ENCODE measurements at places on chromosomes 2 and 18. TPM values are rescaled to one million over a fixed set of nuclear protein-coding genes. Genes with fewer than 3 reads are reported as not detected.

The AQP12B gene
- not detected for total RNA-seq

The ANKRD62 gene
- total RNA-seq = not detected

The RNU2-63P gene
- 14.0 TPM for total RNA-seq

The SRBD1 gene
- 9.7 TPM for total RNA-seq

The GPR35 gene
- total RNA-seq = 1.3 TPM

GRCh38 chr2:39511605-39512433, 74.7 kb upstream of the MAP4K3 start:
- H3K36me3 ChIP-seq = no peaks in the 10 kb centered on the region
- H3K27me3 ChIP-seq = no peaks in the 10 kb centered on the region
- DNase-seq = no peak
- H3K4me3 ChIP-seq = no peak overlapping the region
- no peaks in the 10 kb centered on the region for H3K4me1 ChIP-seq

- H3K27ac ChIP-seq = no peak overlapping the region
- DNase-seq = no peak
- H3K4me1 ChIP-seq = peaks cover 5% of the 10 kb centered on the region
Measured at GRCh38 chr18:26579941-26580618, 31.7 kb upstream of the KCTD1 start.

- H3K4me1 ChIP-seq = no peaks in the 10 kb centered on the region
- no peak overlapping the region for H3K27ac ChIP-seq
- H3K27me3 ChIP-seq = no peaks in the 10 kb centered on the region
- no peak overlapping the region for H3K4me3 ChIP-seq
Measured at GRCh38 chr2:124702777-124703176, 677.7 kb downstream of the CNTNAP5 start.

DNA sequence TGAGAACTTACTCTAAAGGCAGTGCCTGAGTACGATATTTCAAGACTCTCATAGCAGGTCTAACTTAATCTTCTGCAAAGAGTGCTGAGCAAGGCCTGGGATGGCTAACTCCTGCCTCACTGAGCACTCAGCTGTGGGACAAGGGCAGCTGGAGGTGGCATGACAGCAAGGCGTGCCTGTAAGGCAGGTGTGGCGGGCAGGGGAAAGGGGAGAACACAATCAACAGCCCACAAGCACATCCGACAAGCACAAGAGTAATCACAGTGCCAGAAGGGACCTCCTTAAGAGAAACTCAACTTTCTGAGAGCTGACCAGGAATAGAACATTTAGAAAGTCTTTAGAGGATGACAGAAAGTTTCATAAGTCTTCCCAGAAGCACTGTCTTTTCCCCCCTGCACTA, 42.0 kb downstream of the GPR45 start:
- no peaks in the 10 kb centered on the region for H3K4me1 ChIP-seq
- H3K4me3 ChIP-seq = no peak overlapping the region
- H3K27me3 ChIP-seq = no peaks in the 10 kb centered on the region
- H3K36me3 ChIP-seq = no peaks in the 10 kb centered on the region
- no peak overlapping the region for H3K27ac ChIP-seq
- no peak for DNase-seq

DNA sequence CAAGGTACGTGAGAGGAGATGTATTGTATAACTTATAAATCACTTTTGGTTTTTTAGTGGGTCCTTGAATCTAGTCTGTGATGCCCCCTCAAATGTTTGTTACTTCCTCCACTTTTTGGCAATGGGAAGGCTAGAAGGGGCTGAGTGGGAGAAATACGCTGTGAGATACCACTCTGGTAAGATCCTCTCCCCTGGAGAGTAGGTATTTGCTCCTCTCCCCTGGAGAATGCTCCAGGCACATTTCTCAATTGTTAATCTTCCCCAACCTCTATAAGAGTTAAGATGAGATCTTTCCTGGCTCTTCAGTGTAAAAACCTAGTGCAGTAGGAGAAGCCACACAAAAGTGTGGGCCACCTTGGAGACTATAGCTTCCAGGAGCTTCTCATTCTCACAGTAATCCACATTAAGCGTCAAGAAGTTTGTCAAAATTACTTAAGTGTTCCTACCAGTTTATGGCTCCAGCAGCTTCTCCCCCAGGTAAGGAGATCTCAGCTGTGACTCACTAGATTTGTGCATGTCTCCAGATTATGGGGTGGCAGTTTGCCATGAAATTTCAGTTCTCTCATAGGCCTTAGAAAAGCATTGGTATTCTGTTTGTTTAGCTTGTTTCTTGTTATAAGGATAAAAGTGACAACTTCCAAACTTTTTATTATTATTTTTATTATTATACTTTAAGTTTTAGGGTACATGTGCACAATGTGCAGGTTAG, 182.6 kb downstream of the FSIP2 start:
- no peaks in the 10 kb centered on the region for H3K36me3 ChIP-seq
- H3K27me3 ChIP-seq = no peaks in the 10 kb centered on the region
- no peaks in the 10 kb centered on the region for H3K4me1 ChIP-seq
- no peak overlapping the region for H3K4me3 ChIP-seq

GRCh38 chr2:127510073-127510472, 16.2 kb downstream of the IWS1 start:
- peaks cover 17% of the 10 kb centered on the region for H3K36me3 ChIP-seq
- no peak overlapping the region for H3K27ac ChIP-seq
- peaks cover 47% of the 10 kb centered on the region for H3K4me1 ChIP-seq
- no peak overlapping the region for H3K4me3 ChIP-seq
- H3K27me3 ChIP-seq = no peaks in the 10 kb centered on the region
- DNase-seq = no peak

- H3K27ac ChIP-seq = no peak overlapping the region
- no peaks in the 10 kb centered on the region for H3K4me1 ChIP-seq
- no peaks in the 10 kb centered on the region for H3K27me3 ChIP-seq
- no peaks in the 10 kb centered on the region for H3K36me3 ChIP-seq
- H3K4me3 ChIP-seq = no peak overlapping the region
Measured at GRCh38 chr2:44736270-44736942, 205.1 kb upstream of the SIX3 start.

- no peak overlapping the region for H3K27ac ChIP-seq
- no peak for DNase-seq
- peaks cover 3% of the 10 kb centered on the region for H3K4me1 ChIP-seq
- no peaks in the 10 kb centered on the region for H3K36me3 ChIP-seq
- peaks cover 17% of the 10 kb centered on the region for H3K27me3 ChIP-seq
Measured at GRCh38 chr18:27184115-27185024, 738 bp downstream of the CHST9 start.

DNA sequence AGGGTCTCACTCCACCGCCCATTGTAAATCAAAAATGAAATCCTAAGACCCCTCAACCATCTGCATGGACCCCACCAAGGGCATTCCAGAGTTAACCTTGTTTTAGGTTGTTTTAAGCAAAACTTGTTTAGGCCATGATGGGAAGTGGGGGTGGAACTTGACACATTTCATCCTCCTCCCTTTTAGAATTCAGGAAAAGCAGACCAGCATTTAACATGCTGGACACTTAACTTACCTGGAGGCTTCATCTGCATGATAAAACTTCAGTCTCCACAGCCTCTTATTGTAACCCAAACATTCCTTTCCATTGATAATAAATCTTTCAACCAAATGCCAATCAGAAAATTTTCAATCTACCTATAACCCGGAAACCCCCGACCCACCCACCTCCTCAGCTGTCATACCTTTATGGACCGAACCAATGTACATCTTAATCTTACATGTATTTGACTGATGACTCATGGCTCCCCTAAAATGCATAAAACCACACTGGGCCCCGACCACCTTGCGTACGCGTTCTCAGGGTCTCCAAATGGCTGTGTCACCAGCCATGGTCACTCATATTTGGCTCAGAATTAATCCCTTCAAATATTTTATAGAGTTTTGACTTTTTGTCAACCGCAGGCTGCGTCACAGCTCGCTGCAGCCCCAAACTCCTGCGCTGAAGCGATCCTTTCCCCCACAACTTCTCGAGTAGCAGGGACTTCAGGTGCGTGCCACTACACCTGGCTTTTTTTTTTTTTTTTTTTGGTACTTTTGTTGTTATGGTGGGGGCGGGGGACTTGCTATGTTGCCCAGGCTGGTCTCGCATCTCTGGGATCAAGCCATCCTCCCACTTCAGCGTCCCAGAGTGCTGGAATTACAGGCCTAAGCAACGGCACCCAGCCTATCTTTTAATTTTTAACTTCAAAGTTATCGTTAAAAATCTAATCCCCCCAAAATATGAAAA, 917 bp downstream of the MPPE1 start:
- peaks cover 5% of the 10 kb centered on the region for H3K36me3 ChIP-seq
- H3K4me1 ChIP-seq = peaks cover 6% of the 10 kb centered on the region
- peak overlapping the region; percentile 96 for H3K27ac ChIP-seq
- no peak for DNase-seq

- H3K36me3 ChIP-seq = no peaks in the 10 kb centered on the region
- no peak overlapping the region for H3K4me3 ChIP-seq
- no peak overlapping the region for H3K27ac ChIP-seq
- no peak for DNase-seq
Measured at GRCh38 chr2:24785671-24786321, 7.4 kb downstream of the PTRHD1 start.

Data from Panc1 (cell line).